ENCODE measurements at places on chromosomes 13 and 19. TPM values are rescaled to one million over a fixed set of nuclear protein-coding genes. Genes with fewer than 3 reads are reported as not detected.

- no peak overlapping the region for H3K4me3 ChIP-seq
- DNase-seq: no peak
- peaks cover 2% of the 10 kb centered on the region for H3K36me3 ChIP-seq
- H3K27me3 ChIP-seq: no peaks in the 10 kb centered on the region
- H3K4me1 ChIP-seq: peaks cover 35% of the 10 kb centered on the region
Measured at GRCh38 chr13:98285852-98286594, 109.0 kb upstream of the RNF113B start.

DNA sequence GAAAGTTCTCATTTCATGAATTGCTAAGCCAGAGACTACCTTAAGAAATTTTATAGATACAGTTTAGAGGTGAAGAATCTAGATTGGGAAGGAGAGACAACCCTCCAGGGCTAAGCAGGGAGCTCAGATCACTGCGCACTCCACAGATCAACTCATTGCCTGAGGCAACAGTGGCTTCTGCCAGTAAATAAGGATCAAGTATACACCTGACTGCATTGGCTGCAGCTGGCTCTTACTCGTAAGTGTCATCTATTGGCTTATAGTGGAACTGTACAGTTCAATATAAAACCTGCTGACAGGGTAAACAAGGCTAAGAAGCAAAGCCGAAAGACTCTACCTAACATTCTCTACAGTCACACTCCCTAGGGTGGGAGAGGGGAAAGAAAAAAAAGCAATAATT, 18.0 kb upstream of the C1QTNF9B start:
- no peak overlapping the region for H3K4me3 ChIP-seq
- DNase-seq: no peak
- H3K4me1 ChIP-seq: no peaks in the 10 kb centered on the region
- no peak overlapping the region for H3K27ac ChIP-seq
- peaks cover 5% of the 10 kb centered on the region for H3K36me3 ChIP-seq
- no peaks in the 10 kb centered on the region for H3K27me3 ChIP-seq

- no peak overlapping the region for H3K4me3 ChIP-seq
- no peak for DNase-seq
- H3K27ac ChIP-seq: no peak overlapping the region
- H3K4me1 ChIP-seq: no peaks in the 10 kb centered on the region
- H3K36me3 ChIP-seq: no peaks in the 10 kb centered on the region
Measured at GRCh38 chr13:96426167-96426566, 336.3 kb downstream of the HS6ST3 start.

DNA sequence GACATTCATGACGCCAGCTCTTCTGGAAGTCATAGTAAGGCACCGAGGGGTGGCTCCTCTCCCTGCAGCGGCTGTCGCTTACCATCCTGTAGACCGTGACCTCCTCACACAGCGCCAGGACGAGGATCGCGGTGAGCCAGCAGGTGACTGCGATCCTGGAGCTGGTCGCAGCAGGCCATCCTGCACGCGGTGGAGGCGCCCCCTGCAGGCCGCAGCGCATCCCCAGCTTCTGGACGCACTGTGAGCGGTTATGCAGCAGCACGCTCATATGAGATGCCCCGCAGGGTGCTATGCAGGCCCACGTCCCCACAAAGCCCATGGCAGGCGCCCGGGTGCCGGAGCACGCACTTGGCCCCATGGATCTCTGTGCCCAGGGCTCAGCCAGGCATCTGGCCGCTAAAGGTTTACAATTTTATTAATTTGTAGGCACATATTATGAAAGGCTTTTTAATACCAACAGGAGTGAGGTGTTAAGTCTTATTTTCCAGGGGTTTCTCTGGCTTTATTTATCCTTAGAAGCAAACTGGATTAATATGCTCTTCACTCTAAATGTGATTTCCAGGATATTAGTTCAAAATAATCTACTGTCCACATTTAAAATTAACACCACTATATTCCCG, 35.6 kb upstream of the PSPC1 start:
- H3K4me1 ChIP-seq: peaks cover 10% of the 10 kb centered on the region
- H3K27ac ChIP-seq: peak overlapping the region; percentile 12
- no peaks in the 10 kb centered on the region for H3K27me3 ChIP-seq
- peak; percentile 85 for DNase-seq

DNA sequence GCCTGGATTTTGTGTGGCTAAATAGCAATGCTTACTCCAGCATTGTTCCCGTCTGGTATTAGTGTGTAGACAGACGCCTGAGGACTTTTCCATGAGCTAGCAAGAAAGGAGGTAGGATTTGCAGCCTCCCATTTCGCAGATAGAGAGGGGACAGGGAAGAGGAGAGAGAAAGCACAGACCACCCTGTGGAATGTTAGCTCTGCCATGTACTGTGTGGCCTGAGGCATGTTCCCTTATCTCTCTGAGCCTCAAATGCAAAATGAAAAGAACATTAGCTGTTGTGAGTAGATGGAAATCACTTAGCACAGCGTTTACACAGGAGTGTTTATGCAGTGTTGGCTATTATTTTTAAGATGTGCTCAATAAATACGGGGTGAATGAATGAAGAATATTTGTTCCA, 45.5 kb downstream of the OLFM4 start:
- H3K4me1 ChIP-seq: no peaks in the 10 kb centered on the region
- no peaks in the 10 kb centered on the region for H3K27me3 ChIP-seq
- no peaks in the 10 kb centered on the region for H3K36me3 ChIP-seq

- H3K4me3 ChIP-seq: no peak overlapping the region
- no peak for DNase-seq
- H3K36me3 ChIP-seq: peaks cover 3% of the 10 kb centered on the region
- H3K27ac ChIP-seq: no peak overlapping the region
- H3K27me3 ChIP-seq: no peaks in the 10 kb centered on the region
Measured at GRCh38 chr13:51928231-51928630, 66.5 kb downstream of the CCDC70 start.

DNA sequence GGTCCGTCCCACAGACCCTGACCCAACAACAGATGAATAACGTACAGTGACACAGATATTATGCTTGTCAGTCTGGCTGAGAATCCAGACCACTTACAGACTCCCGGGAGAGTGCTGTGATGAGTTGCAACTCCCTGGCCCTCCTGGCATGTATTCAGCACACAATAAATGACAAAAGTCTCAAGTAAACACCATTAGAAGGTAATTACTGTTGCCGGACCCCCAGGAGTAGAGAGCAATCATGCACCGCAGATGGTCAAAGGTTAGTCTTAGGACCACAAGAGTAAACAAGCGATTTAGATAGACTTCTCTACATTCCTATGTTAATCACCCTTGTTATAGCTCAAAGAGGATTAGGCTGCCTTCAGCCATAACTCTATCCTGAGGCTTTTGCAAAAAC, 726.4 kb upstream of the GPC6 start:
- no peak overlapping the region for H3K27ac ChIP-seq
- peaks cover 2% of the 10 kb centered on the region for H3K36me3 ChIP-seq
- H3K4me3 ChIP-seq: no peak overlapping the region
- no peaks in the 10 kb centered on the region for H3K4me1 ChIP-seq
- no peak for DNase-seq

DNA sequence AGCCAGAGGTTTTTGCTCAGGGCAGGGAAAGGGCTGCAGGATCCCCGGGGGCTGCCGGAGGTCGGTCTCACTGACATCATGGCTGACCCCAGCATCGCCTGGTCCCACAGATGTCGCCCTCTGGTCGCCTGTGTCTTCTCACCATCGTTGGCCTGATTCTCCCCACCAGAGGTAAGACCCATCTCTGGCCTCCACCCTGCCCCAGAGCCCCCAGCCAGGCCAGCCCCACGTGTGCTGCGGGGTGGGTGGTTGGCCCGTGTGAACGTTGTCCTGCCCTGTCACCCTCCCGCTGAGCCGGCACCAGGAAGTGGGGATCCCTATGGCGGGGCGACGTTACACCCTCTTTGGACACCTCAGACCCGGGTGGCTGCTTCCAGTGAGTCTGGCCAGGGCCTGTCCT, 906 bp downstream of the FXYD5 start:
- peak overlapping the region; percentile 99 for H3K4me3 ChIP-seq
- H3K27me3 ChIP-seq: no peaks in the 10 kb centered on the region
- DNase-seq: no peak
- H3K27ac ChIP-seq: peak overlapping the region; percentile 32

DNA sequence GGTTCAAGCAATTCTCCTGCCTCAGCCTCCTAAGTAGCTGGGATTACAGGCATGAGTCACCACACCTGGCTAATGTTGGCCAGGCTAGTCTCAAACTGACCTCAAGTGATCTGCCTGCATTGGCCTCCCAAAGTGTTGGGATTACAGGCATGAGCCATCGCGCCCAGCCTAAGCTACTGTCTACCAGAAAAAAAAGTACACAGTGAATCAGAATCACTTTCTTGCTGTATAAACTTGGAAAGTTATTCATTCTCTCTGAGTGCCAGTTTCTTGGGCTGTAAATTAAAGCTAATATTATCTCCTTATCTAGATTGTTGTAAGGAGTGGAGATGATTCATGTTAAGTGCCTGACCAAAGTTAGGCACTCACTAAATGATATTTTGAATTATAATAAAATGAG, 242.8 kb downstream of the ENOX1 start:
- H3K36me3 ChIP-seq: peaks cover 2% of the 10 kb centered on the region
- H3K27me3 ChIP-seq: no peaks in the 10 kb centered on the region
- no peak overlapping the region for H3K27ac ChIP-seq
- DNase-seq: no peak
- H3K4me1 ChIP-seq: no peaks in the 10 kb centered on the region

- no peak for DNase-seq
- peaks cover 3% of the 10 kb centered on the region for H3K4me1 ChIP-seq
- H3K4me3 ChIP-seq: no peak overlapping the region
- no peak overlapping the region for H3K27ac ChIP-seq
- H3K36me3 ChIP-seq: no peaks in the 10 kb centered on the region
- peaks cover 23% of the 10 kb centered on the region for H3K27me3 ChIP-seq
Measured at GRCh38 chr19:51316688-51317087, 5.2 kb downstream of the IGLON5 start.

DNA sequence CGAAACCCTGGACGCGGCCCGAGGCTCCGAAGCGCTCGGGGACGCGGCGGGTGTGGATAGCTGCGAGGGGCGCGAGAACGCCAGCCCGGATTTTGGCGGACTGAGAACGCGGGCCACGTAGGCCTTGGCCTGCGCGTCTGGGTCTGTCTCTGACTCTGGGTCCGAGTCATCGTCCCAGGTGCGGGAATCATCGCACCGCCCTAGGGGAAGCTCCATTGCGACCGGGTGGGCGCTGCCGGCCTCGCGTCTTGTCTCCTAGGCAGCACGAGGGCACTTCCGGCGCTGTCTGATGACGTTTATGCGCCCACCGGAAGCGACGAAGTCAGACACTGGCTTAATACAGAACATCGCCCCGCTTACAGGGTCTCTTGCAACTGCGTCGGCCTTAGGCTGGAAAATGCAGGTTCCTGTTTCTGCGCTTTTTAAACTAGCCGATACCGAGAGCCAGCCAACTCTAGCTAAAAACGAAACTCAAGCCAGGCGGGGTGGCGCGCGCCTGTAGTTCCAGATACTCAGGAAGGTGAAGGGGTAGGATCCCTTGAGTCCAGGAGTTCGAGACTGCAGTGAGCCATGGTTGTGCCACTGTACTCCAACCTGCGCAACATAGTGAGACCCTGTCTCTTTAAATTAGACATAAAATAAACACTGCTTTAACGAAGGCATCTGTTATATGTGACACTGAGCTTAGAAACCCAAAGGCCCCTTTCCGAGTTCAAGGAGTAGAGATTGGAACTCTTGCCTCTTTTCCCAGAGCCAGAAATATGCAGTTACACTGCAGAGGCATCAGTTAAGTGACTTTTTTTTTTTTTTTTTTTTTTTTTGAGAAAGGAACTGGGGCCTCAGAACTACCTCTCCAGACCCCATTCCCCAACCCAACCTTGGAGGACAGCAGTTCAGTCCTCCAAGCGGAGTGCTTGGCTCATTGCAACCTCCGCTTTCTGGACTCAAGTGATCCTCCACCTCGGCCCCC, at the start of gene FBXW9:
Gene FBXW9 (minus strand): TSS at position 266 of the 970 bp plus-strand sequence. CDS start 50 bp downstream, at position 216.
- peaks cover 10% of the 10 kb centered on the region for H3K36me3 ChIP-seq
- peak; percentile 96 for DNase-seq
- no peaks in the 10 kb centered on the region for H3K27me3 ChIP-seq
- peaks cover 10% of the 10 kb centered on the region for H3K4me1 ChIP-seq
- H3K4me3 ChIP-seq: peak within 1 kb of the TSS; percentile 82

DNA sequence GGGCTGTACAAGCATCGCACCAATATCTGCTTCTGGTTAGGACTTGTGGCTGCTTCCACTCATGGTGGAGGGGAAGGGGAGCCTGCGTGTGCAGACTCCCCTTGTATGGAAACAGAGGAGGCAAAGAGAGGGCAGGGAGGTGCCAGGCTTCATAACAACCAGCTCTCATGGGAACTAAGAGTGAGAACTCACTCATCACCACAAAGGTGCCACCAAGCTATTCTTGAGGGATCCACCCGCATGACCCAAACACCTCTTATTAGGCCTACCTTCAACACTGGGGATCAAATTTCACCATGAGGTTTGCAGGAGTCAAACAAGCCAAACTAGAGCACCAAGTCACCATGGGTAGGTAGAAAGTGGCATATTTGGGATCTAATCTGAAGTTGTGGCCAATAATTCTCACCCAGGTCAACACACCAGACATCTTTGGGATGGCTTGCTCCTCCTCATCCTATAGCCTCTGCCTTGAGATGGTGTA, 46.4 kb downstream of the RUBCNL start:
- no peak for DNase-seq
- peaks cover 40% of the 10 kb centered on the region for H3K4me1 ChIP-seq
- peak overlapping the region; percentile 55 for H3K27ac ChIP-seq
- H3K4me3 ChIP-seq: no peak overlapping the region
- H3K27me3 ChIP-seq: no peaks in the 10 kb centered on the region

- H3K4me1 ChIP-seq: peaks cover 10% of the 10 kb centered on the region
- DNase-seq: no peak
- H3K27me3 ChIP-seq: no peaks in the 10 kb centered on the region
- H3K4me3 ChIP-seq: no peak overlapping the region
- no peak overlapping the region for H3K27ac ChIP-seq
Measured at GRCh38 chr13:41259875-41260501, 3.4 kb downstream of the MTRF1 start.

DNA sequence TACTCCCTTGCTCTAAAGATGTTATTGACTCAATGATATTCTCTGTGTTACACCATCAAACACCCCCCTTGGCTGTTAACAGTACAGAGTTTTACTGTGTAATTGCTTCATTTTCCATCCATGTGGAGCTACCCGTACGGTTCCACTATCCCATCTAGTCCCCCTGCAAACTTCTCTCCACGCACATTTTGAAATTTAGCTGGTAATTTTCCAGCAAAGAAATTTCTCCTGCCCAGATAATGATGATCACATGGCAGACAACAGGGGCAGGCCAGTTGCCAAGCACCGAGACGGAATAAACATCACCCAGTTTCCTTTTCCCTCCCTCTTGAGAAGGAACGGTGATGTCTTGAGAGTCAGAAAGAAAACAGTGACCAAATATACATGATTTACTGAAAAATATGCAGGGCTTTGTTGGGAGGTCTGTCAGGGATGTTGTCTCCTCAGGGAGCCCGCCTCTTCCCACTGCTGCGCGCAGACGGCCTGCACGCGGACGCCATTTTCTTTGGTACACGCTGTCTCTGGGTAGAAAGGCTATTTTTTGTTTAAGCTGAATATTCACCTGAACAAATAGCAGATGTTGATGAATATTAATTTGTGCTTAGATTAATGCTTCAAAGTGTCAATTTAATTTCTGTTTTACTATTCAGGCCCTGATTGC, 109.9 kb downstream of the OLFM4 start:
- peaks cover 3% of the 10 kb centered on the region for H3K4me1 ChIP-seq
- H3K36me3 ChIP-seq: no peaks in the 10 kb centered on the region
- no peak for DNase-seq
- no peaks in the 10 kb centered on the region for H3K27me3 ChIP-seq

HSH2D gene
- total RNA-seq: not detected

ZNF93 gene
- 6.1 TPM for total RNA-seq

SLITRK6 gene
- 0.10 TPM for total RNA-seq

HCN2 gene
- 6.7 TPM for total RNA-seq

ZNF91 gene
- total RNA-seq: 19.9 TPM

VMAC gene
- total RNA-seq: 5.6 TPM

MEIOSIN gene
- total RNA-seq: not detected

All from chondrocyte (in vitro differentiated cells).